ENCODE measurements at places on chromosomes 6 and 20.

GRCh38 chr6:156703719-156704118, 73.5 kb upstream of the ARID1B start:
- no peak for DNase-seq

DNA sequence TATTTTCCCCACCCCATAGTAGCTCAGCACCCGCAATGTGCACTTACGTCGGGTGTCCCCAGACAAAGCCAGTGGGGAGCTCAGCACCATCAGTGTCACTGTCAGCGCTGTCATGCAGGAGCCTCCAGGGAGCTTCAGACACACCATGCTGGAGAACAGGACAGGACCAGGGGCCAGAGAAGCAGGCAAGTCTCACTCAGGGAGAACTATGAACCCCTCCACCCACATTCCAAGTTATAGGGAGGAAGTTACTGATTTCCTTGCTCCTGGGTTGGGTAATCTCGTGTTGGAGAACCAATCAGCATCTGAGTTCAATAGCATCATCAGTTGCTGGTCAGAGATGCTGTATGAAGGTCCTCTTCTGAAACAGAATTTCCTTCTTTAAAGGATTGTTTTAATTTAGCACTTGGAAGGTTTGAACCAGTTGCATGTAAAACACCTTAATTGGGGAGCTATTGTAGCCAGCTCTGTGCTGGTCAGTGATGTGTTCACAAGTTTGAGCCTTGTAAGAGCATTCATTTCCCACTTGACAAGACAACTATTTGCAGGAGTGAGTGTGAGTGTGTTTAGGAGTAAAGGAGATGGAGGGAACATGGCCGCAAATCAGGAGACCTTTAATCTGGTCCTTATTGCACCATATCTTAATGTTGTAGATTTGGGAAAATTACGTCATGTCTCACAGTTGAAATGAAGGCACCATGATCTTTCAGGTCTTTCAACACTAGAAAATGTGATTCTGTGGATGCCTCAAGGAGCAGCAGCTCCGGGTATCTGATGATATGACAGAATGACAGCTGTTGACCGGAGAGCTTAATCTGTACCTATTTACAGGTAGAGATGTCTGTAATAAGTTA, at the start of gene HLA-DRB1:
HLA-DRB1 (minus strand) TSS at position 253 of the 854 bp plus-strand sequence; CDS start at position 147, 106 bp downstream.
- DNase-seq: no peak

- DNase-seq: no peak
Observed at GRCh38 chr20:19304389-19304788, 91.9 kb downstream of the SLC24A3 start.

GRCh38 chr6:123769431-123769830, 34.2 kb upstream of the NKAIN2 start:
- DNase-seq: no peak

GRCh38 chr20:38209736-38210405, 44.8 kb upstream of the TGM2 start:
- DNase-seq: no peak

- no peak for DNase-seq
Observed at GRCh38 chr6:14321992-14322772, 204.6 kb downstream of the CD83 start.

DNA sequence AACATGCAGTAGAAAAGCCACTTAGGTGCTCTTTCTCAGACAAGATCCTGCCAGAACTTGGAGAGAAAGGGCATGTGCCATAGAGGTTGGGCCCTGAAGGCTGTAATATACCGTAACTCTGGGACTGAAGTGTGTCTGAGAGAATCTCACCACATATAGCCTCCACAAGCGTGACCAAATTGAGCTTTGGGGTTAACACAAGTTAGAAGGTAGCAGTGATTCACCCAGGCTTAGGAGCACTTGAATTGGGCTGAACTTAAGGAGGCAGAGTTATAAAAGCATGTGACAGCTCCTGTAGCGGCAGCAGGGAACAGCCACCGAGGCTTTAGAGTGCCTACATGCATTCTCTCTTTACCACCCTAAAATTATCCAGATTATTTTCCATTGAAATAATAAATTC, 361.6 kb downstream of the PHF3 start:
- no peak for DNase-seq

GRCh38 chr20:63947638-63948456, 8.4 kb downstream of the UCKL1 start:
- no peak for DNase-seq

GRCh38 chr6:3756546-3756945, 5.0 kb upstream of the PXDC1 start:
- no peak for DNase-seq

GRCh38 chr6:138422861-138423260, 18.8 kb downstream of the HEBP2 start:
- DNase-seq: no peak
